ENCODE measurements at places on chromosomes 7 and 10.

- DNase-seq: no peak
Measured at GRCh38 chr7:781186-781849, 51.0 kb upstream of the SUN1 start.

DNA sequence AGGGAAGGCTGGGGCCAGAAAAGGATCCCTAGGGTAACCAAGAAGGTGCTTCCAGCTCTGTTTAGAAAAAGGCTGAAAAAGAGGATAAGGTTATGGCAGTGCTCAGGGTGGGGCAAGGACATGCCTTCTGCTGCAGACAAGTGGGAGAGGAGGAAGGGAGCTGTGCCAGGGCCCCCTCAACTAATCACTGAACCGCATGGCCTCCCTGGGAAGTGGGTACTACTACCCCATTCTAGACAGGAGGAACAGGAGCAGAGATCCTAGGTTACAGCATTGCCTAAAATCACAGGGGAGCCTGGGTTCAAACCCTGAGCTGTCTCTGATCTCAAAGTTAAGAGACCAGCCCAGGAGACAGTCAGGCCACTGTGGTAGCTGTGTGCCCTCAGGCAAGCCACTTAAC is 149.7 kb downstream of the GRID1 start:
- no peak for DNase-seq

GRCh38 chr10:93319896-93320295 is 162.2 kb downstream of the MYOF start:
- DNase-seq: no peak

DNA sequence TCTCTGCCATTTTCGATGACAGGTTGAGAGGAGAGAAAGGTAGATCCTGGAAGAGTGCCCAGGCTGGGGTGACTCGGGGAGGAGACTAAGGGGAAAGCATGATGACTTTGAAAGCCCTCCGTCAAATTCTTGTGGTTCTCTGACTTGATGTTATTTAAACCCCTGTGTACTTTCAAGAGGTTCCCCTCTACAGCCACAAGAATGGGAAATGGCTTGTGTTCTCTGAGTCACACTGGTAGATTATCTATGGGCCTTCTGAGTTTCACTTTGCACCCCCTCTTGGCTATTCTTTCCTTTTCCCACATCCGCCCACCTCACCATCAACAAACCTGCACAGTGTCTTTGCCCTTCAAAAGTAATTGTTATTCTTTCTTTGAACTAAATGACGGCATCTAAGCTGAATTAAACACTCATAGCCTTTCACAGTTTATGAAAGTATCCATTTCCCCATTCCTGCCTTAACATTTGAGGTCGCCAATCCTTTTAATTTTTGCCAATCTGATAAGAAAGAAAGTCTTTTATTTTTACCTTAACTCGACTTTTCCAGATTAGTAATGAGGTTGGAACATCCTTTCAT is 24.1 kb downstream of the PRF1 start:
- peak; percentile 63 for DNase-seq

GRCh38 chr7:7228472-7228871 is 46.1 kb downstream of the C1GALT1 start:
- no peak for DNase-seq

GRCh38 chr7:42237811-42238541 is 967 bp upstream of the GLI3 start:
- no peak for DNase-seq

DNA sequence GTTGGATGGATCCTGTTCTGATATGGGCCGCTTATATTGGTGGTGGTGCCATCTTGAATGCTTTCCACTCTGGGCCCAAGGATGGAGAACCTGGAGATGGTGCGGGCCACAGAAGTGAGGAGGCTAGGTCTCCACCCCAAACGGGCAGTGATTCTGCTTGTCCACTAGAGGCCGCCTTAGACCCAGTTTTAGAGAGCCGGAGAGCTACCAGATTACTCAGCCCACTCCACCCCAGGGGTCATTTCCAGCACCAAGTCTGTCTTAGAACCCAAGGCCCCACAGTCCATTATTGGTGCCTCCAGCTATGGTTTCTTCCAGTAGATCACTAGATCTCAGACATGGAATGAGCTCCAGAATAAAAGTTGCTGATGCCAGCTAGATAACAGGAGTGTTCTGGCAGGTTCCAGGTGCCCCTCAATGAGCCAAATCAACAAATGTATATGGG is 11.8 kb upstream of the CAMK2G start:
- DNase-seq: peak; percentile 64

DNA sequence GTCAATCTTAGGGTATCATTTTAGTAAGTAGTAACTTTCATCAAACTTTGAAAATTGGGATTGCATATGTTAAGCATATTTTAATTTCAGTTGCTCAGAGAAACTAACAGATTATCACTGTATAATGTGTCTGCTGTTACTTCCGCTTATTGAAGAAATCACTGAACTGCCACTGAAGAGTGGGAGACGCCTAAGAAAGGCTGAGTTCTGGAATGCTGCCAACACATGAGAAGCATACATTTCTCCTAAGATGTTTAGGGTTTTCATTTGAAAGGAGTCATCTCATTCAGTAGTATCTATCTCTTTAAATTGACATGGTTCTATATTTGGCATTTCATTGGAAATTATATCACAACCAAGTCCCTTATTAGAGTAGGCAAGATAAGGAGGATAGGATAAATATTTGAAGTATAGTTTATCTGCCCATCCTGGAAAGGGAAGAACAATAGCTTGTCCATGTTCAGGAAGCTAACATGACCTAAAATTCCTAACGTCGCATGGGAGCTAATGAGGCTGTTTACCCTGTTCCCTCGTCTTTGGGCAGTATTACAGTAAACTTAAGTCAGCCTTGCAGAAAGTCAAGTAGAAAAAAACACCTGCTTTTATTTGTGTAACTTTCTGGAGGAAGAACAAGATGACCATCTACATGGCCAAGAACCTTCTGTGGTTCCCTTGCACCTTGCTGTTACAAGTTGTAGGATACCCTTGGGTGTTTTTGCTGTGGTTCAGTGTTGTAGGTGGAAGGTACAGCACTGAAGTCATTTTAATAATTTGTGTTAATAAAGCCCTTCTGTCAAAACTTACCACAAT is 67.3 kb downstream of the NHLRC2 start:
- no peak for DNase-seq

GRCh38 chr10:30466445-30466844 is 32.5 kb downstream of the MAP3K8 start:
- DNase-seq: no peak

DNA sequence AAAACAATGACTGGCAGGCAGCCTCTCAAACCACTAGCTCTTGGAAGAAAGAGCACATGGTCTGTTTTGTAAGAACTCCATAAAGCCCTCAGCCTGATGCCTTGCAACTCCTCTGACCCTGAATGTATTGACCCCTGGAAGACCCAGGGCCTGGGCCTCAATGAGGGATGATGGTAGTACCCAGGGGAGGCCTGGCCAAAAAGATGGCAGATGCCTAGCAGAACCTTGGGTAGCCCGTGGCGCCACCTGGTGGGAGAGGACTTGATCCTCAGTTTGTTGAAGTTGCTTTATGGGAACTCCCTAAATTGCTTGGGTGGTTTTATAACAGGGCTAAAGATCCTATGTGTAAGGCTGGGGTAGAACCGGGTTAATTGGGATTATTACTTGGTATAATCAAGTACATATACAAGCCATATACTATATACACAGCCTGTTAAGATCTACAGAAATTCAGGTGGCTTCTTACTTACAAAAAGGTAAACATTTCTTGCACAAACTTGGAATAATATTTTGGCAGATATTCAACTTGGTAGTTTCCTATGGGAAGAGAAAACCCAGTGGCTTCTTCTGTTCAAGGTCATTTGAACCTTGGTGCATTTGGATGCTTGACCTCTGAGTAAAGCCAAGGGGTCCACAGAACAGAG is 95.8 kb upstream of the CACUL1 start:
- peak; percentile 63 for DNase-seq

DNA sequence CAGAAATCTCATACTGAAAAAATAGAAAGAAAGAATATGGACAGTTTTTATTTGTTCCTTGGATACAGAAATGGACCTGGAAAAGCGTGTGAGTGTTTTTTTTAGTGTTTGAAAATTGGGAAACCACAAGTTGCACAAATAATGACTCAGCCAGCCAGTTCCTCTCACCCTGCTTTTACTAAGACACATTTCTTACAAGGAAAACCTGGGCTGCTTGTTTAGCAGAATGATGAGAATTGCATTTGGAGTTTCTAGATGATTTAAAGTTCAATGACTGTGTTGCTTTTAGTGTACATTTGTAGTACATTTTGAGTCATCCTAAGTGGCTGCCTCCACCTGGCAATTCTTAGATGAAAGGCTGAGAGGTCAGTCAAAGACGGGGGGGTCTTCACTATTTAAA is 218.7 kb downstream of the ABCA13 start:
- no peak for DNase-seq

DNA sequence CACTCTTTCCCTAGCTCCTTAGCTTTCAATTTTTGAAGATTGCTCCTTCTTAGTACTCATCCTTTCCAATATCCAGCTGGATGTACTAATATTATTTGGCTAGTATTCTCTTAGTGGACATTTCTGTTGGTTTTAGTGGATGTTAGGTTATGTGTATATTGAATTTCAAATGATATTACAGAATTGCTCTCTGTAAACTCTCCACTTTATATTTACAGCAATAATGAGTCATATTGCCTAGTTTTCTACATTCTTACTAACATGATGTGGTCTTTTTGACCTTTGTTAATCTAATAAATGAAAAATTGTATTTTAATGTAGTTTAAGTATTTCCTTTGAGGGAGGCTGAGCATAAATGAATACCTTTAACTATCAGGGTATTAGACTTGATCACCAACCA is 69.4 kb downstream of the BICC1 start:
- no peak for DNase-seq

- no peak for DNase-seq
Measured at GRCh38 chr10:15879663-15880062, 19.4 kb upstream of the MINDY3 start.

- no peak for DNase-seq
Measured at GRCh38 chr10:18313626-18314025, 173.4 kb downstream of the CACNB2 start.

DNA sequence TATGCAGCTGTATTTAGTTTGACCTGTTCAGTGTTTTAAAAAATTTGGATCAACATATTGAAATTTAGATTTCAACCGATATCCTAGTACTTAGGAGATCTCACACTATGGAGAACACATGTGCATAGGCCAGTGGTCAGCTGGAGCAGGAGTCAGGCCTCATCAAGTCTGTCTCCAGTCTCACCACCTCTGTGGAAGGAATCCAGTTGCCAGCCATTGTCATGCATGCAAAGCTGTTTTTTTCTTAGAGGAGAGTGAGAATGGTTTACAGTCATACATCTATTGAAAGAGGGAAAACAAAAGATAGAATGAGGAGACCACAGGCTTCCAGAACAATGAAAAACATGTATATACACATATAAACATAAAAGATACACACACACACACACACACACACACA is 7.6 kb upstream of the CLEC5A start:
- no peak for DNase-seq

DNA sequence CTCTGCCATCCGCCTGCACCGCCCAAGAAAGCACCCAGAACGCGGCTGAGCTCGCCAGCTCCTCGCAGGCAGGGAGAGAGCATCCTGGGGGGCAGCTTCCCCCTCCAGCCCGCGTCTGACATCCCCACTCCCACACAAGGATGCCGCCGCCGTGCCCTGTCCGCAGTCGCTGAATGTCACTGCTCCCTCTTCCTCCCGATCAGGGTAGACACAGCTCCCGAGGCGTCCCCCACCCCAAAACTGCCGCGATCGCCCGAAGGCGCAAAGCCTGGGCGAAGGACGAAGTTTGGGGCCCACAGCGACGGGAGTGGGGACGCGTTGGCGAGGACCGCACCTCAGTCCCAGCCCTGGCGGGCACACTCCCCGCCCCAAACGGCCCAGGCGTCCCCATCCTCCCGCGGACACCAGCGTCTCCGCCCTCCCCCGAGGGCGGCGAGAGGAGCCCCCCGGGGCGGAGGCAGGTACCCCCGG is 1.5 kb upstream of the KAT6B start:
- DNase-seq: peak; percentile 44

- DNase-seq: peak; percentile 40
Measured at GRCh38 chr10:45421221-45422097, 47.4 kb downstream of the ALOX5 start.

DNA sequence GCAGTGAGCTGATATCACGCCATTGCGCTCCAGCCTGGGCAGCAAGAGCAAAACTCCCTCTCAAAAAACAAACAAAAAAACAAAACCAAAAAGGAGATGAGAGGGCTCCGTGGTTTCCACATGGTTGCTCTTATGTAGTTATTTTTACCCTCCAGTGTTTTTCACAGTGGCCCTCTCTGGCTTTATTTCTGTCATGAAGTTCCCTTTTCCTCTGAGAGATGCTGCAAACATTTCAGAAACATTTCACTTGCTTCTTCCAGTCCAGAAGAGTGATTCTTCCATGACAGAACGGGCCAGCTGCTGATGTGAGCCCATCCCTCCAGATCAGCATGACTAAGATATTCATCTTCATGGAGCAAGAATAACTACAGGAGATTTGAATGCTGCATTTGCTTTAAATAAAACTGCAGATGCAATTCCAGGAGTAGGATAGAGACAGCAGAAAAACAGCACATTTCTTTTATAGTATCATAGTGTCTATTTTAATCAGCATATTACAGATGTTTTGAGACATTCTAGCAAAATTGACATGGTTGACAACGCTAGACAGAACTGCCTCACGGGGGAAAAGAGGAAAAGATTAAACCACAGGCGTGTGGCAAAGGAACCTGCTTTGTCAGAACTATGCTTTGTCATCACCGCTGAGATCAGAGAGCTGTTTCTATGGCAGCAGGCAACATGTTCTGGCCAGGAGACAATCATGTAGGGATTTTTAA is 40.3 kb downstream of the NRCAM start:
- DNase-seq: peak; percentile 28

GRCh38 chr7:5303061-5303460 is 20.3 kb downstream of the SLC29A4 start:
- no peak for DNase-seq

- no peak for DNase-seq
Measured at GRCh38 chr10:115171392-115171960, 78.3 kb downstream of the ATRNL1 start.

DNA sequence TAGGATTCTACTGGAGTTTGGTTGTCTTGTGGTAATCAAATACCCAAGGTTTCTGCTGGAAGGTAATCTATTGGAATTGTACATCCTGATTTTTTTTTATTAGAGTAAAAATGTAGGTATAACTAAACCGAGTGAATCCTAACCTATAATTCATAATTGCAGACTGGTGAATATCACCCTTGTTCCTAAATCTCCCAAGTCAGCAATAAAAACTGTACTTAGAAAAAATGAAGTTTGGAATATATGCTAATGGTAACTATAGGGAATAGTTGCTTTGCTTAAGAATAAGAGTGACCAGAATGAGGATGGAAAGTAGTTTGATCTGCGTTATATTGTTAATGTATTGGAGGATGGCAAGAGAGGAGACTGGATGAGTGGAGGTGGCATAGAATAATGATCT is 10.7 kb upstream of the FZD8 start:
- no peak for DNase-seq

GRCh38 chr7:27808626-27809025 is 68.7 kb downstream of the TAX1BP1 start:
- DNase-seq: no peak
